Erythroblast (primary cell): ENCODE measurements at places on chromosomes 2 and 18.

GRCh38 chr2:121479882-121480522 is 50.7 kb upstream of the RNU4ATAC start:
- DNase-seq = peak; percentile 21

GRCh38 chr2:149068996-149069888 is 30.7 kb downstream of the LYPD6B start:
- DNase-seq = no peak

GRCh38 chr2:98376301-98376910 is 30.1 kb downstream of the CNGA3 start:
- DNase-seq = no peak

- DNase-seq = peak; percentile 59
These were observed 1.1 kb downstream of the ZNF513 start for GRCh38 chr2:27379383-27379835.

GRCh38 chr2:26317377-26318105 is 28.4 kb upstream of the SELENOI start:
- no peak for DNase-seq

GRCh38 chr2:152171718-152172117 is 3.8 kb downstream of the STAM2 start:
- DNase-seq = no peak

GRCh38 chr2:634041-634440 is 43.2 kb downstream of the TMEM18 start:
- no peak for DNase-seq

GRCh38 chr18:63224630-63225029 is 94.9 kb downstream of the BCL2 start:
- no peak for DNase-seq

GRCh38 chr2:66446941-66447340 is 12.0 kb downstream of the MEIS1 start:
- no peak for DNase-seq

- no peak for DNase-seq
These were observed 368.1 kb upstream of the CDH19 start for GRCh38 chr18:66971960-66972359.

DNA sequence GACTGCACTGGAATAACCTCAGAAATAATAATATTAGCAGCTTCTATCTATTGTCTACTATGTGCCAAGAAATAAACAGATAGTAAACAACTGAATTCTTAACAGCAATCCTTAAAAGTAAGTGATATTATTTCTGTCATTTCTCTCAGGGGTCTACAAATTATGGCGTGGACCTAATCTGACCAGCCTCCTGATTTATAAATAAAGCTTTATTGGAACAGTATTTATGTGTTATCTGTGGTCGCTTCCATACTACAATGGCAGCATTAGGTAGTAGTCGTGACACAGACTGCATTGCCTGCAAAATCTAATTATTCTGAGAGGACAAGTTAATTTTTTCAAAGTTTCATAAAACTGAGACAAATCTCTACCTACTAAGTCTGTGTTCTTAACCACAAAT is 49.0 kb downstream of the SLC16A14 start:
- DNase-seq = no peak

DNA sequence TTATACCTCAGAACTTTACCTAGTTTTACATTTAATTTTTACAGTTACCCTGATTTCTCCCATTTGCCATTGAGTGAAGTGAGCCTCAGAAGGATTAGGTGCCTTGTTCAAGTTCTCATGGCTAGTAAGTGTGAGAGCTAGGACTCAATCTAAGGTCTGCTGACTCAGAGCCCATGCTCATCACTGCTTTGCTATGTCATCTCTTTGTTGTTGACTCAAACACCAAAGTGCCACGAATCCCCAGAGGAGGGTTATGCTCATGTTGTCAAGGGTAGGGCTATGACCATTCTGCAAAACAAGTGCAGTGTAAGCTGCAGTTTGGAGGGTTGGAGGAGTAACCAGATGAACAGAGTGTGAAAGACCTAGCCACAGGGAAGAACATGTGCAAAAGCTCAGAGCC is 185.4 kb upstream of the SKOR2 start:
- no peak for DNase-seq

DNA sequence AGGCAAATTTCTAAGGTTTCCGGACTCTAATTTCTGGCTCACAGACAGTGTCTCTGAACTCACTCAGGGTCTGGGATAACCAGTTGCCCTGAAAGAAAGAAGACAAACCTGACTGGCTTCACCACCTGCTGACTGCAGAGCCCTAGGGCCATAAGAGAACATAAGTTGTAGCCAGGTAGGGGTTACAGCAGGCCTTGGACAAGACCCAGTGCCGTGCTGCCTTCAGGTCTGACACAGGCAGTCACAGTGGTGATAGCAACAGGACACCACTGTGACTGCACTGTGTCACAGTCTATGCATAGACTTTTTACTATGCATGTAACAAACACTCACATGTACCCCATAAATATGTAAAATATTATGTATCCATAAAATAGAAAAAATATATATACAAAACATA is 508.5 kb downstream of the PID1 start:
- DNase-seq = no peak
